ENCODE measurements at places on chromosomes 12 and 14.

DNA sequence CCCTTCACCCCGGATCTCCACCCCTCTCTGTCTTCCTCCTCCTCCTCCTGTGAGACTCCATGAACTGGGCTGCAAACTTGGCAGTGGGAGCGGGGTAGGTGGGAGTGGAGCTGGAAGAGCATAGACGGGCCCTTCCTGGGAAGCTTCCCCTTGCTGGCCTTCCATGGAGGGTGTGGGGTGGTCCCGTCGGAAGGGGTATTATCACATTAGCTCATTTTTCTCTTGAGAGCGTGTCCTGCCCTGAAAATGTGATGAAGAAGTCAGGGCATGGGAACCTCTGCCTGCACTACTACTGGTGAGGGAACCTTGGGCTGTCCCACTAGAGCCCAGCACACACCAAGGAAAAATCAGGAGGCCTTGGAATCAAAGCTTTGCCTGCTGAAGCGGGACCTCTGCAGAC is 66.5 kb downstream of the CACNA1C start:
- no peak for DNase-seq

- no peak for DNase-seq
Measured at GRCh38 chr14:76045773-76046172, 60.2 kb downstream of the IFT43 start.

DNA sequence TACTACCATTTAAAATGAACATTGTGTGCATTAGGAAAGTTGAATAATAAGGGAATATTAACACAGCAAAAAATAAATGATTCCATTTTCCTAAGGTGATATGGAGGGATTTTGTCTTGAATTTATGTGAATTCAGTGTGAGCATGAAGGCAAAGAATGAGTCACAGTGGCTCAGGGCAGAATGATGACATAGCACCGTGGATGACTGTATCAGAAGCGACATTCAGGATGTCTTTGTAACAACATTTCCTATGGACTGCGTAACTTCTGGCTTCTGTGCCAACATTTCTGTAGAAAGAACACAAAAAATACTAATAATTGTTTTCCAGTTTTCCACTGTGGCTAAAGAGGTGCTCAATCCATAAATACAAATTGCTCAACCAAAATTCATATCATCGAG is 54.6 kb downstream of the TTC8 start:
- no peak for DNase-seq

DNA sequence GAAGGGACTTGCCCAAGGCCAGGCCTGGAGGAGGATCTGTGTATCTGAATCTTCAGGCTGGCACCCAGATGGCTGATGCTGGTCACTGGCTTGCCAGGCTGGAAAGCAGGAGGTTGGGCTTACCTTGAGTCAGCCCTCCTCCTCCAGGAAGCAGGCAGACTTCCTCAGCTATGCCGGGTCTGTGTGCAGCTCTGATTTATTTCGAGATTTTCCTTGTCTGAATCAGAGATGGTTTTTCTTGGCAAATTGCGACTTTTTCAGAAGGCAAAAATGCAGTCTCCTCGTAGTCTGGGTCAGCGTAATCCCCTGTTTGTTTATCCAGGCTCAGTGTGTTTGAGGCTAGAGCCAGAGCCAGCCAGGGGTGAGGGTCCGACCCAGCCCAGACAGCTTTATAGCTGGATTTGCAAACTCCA is 48.9 kb downstream of the SMOC1 start:
- no peak for DNase-seq

DNA sequence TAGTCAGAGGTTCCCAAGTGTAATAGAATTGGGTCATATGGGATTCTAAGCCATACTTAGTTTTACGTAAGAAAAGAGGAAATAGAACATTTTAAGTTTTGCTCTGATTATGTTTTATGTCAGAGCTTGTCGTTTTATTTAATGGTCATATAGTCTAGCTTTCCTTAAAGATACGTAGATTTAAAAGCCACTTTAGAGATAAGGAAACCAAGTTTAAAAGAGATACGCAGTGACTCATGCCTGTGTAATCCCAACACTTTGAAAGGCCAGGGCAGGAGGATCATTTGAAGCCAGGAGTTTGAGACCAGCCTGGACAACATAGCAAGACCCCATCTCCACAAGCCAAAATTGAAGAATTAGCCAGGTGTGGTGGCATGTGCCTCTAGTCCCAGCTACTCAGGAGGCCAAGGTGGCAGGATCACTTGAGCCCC is 19.5 kb downstream of the MAPK1IP1L start:
- DNase-seq = no peak

DNA sequence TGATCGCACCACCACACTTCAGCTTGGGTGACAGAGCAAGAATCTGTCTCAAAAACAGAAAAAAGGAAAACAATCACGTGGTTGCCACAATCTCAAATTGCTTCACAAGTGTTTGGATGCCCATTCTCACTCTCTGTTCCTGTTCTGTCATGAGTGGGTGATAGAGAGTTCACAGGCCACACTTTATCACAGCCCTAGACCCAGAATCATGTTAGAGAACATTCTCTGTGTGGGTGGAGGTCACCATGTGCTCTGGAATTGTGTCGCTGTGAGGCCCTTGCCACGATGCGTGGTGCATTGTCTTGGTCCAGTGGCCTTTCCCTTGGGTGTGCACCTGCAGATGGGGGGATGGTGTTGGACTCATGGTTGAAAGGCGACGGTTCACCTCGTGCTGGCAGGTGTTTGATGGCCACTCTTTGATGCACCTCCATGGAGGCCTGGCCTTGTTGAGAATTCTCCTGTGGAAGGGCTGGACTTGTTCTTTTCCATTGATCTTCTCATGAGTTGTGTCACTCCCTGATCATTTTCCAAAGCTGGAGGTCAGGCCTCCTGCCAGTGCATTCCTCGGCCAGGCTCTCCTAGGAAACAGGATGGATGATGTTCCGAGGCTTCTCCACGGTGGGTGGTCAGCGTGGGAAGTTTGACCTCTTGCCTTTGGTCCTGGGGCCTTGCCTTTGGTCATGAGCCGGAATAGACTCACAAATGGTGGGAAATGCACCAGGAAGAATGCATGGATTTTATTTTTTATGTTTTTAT is 91.9 kb downstream of the SLC24A4 start:
- no peak for DNase-seq

DNA sequence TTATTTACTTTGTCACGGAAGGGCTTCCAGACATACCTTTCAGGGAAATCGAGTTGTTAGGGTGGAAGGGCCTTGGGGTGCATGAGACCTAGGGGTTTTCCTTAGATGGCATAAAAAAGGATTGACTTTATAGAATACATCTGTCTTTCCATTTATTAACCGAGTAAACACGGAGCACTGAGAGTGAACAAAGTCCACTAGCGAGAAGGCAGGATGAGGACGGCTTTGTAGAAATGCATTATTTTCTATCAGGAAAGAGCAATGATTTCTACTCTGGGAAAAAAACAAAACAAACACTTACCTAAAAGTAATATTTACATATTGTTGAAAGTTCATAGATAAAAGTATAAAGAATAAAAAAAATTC is 91.8 kb downstream of the RCOR1 start:
- no peak for DNase-seq

DNA sequence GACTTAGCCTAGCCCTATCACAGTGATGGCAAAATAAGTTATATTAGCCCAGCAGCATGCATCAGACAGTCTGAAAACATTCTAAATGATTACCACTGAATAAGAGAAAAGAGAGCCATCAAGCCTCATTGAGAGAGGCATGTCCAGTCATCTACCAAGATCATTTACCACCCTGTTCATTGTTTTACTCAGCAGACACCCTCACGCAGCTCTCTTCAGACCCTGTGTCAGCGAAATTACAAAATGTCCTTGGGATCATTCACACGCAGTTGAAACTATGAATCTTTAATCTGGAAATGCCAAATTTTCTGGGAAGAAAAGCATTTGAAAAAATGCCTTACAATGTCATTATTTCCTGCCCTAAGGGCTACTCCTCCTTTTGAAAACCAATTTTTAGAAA is 89.5 kb downstream of the PTPRO start:
- DNase-seq = no peak

GRCh38 chr12:94941440-94941862 is 62.0 kb downstream of the NDUFA12 start:
- DNase-seq = peak; percentile 67

DNA sequence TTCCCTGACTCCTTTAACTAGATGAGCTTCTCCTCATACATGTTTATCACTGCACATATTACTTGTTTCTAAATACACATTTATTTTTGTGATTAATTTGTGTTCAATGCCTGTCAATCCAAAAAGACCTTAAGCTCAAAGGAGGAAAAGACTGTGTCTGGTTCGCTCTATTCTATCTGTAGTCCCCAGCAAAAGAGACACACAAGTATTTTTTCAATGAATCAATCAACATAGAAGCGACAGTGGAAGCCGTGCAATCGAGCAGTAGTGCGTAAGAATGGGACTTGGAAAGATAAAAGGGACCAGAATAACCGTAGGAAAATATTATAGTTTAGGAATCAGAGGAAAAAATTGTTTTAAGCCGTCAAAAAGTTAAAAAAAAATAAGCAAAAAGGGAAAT is 951 bp downstream of the WDHD1 start:
- DNase-seq = no peak

- no peak for DNase-seq
Measured at GRCh38 chr14:81571437-81571836, 37.8 kb upstream of the SEL1L start.

GRCh38 chr12:85872497-85873091 is 1.5 kb upstream of the NTS start:
- DNase-seq = no peak

DNA sequence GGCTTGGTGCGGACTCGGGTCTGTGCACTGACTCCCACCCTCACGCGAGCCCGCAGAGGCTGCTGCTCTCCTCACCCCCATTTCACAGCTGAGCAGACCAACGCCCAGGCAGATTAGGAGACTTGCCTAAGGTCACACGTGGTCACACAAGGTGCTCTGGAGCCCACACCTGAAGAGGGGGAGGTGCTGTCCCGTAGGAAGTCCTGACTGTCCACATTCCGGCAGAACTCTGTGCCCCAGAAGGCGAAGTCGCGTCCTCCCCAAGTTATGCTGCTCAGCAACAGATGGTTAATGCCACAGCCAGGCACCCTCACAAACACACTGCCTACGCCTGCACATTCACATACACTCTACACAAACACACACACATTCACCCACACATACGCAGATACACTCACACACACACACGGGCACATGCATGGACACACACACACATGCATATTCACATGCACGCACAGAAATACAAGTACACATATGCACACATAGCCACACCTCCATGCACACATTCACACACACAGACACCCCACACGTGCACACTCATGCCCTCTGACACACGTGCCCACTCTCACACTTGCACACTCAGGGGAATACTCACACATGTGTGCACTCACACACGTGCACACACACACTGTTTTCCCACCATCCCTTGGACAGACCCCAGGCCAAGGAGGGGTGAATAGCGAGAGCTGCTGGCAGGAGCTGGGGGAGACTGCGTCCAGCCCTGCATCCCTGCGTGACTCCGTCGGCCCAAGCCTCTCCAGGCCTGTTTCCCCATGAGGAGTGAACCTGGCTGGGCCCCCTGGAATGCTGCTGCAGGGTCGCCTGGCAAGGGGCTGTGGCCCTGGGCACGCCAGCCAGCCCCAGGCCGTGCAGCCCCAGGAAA is 4.1 kb downstream of the C14orf180 start:
- DNase-seq = no peak

DNA sequence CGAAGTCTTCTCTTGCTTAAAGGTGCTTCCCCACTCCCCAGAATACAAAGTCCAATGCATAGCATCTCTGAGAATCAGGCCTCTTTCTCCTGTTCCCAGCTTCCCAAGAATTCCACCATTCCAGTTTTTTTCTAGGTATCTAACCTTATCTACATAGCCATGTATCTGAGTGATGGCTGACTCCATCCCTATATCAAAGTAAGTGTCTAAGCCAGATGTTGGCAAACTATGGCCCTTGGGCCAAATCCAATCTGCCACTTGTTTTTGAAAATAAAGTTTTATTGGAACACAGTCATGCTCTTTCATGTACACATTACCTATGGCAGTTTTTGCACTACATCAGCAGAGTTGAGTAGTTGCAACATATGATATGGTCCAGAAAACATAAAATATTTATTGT is 129.6 kb downstream of the LLPH start:
- DNase-seq = no peak

DNA sequence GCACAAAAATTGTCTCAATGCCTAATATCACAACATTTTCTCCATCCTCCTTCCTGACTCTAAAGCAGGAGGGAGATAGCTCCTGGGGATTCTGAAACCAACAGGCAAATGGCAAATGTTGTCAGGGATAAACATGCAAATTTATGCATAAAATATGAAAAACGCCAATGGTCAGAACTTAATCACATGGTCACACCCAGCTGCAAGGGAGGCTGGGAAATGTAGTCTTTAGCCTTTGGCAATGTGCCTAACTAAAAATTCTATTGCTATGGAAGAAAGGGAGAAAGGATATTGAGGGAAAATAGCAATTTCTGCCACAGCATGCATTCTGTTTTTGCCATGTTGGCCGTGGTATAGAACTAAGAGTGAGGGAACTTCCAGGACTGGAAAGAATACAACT is 11.7 kb upstream of the OASL start:
- DNase-seq = no peak

GRCh38 chr12:105783983-105784947 is 354.5 kb downstream of the NUAK1 start:
- DNase-seq = no peak

DNA sequence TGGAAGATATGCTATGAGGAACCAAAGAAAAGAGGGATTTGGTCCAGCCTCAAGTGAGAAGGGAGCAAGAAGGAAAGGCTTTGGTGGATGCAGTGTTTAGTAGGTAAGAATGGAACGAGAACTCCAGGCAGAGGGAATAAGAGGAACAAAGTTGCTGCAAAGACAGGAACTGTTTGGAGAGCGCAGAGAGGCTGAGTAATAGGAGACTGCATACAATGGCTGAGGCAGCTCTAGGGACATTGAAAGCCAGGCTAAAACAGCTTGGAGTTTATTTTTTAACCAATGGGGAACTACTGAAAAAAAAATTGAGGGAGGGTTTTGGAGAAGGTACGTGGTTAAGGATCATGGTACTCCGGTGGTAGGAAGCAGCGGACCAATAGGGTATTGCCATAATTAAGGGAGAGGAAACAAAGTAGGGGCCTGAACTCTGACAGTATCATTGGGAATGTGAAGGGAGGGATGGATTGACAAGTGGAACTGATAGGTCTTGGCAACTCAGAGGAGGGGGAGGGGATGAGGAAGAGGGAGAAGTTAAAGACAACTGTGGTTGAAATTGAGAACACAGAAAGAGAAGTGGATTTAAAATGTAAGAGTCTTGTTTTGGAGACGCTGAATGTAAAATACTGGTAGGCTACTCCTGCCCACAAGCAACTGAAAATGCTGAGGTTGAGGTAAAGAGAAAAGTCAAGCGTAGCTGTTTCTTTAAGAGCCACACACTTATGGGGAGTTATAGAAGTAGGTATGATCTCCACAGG is 4.8 kb downstream of the ASCL4 start:
- DNase-seq = no peak

GRCh38 chr14:72926292-72927028 is at the start of gene DCAF4:
Gene DCAF4, plus strand, starts transcription at chr14:72926464. Its CDS starts 11,515 bp downstream, at chr14:72937979.
- peak; percentile 92 for DNase-seq

DNA sequence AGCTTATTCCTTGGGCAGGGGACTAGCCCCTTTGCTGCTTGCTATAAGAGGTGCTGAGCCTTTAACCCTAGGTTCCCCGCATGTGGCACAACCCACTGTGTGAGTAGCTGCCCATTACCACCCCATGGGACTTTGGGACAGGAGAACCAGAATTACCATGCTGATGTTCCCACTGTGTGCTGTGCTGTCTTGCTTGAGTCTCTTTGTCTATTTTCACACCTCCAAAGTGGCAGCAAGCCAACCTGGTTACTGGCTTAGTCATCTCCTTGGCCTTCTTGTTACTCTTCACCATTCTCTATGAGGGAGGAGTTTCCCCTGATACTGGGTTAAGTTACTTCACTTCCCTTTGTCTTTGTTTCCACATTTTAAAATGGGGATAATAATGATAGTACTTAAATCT is 73.4 kb upstream of the ETV6 start:
- DNase-seq = peak; percentile 64

GRCh38 chr14:100446572-100446971 is 123.4 kb downstream of the SLC25A47 start:
- DNase-seq = peak; percentile 37

Measured in activated T-cell treated with anti-CD3 and anti-CD28 coated beads, Interleukin-2, amount 50 U/mL, for 72 hours (primary cell).